ENCODE measurements at places on chromosomes 3 and 15. TPM values are rescaled to one million over a fixed set of nuclear protein-coding genes. Genes with fewer than 3 reads are reported as not detected.

DNA sequence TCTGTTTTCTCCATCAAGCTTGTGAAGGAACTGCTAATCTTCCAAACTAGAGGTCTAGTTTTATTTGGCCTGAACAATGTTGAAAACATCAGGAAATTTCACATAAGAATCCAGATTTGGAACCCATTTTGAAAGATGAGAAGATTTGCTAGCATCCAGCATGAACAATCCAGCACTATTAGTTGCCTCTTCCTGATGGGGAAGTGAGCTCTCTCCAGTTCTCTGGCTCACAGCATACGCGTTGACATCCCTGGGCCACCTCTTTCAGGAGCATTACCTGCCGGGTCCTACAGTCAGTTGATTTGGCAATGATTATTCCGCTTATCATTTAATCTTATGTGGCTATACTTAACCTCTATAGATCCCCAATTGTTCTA is 10.9 kb downstream of the GPR87 start:
- no peak for DNase-seq

IL5RA gene
- polyA plus RNA-seq: not detected

- DNase-seq: no peak
Measured at GRCh38 chr3:186845756-186846155, 3.2 kb downstream of the ADIPOQ start.

MAGI1 gene
- 22.2 TPM for polyA plus RNA-seq

CASR gene
- not detected for polyA plus RNA-seq

DNA sequence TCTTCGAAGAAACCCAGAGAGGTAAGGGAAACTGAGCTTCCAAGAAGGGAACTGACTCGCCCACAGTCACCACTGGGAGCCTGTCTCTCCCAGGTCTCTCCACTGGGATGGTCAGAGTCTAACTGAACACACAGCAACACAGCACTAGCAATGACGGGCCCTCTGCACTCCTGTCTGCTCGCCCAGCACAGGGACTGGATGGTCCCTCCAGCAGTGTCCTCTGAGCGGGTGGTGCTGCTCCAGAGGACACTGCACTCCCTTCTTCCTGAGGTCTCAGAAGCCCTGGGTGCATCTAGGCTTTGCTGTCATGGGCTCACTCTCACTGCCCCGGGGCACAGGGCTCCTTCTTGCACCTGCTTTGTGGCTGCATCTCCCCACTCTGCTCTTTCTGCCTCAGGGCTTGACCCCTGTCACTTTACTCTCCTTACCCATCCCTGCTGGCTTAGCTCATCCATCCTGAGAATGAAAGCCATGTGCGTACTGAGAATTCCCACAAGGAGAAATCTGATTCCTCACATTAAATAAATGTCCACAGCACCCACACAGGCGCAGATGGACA is 356.6 kb downstream of the GABRG3 start:
- DNase-seq: no peak

SLC6A20 gene
- not detected for polyA plus RNA-seq

SEMA3F gene
- 14.8 TPM for polyA plus RNA-seq

LYZL4 gene
- not detected for polyA plus RNA-seq

DNA sequence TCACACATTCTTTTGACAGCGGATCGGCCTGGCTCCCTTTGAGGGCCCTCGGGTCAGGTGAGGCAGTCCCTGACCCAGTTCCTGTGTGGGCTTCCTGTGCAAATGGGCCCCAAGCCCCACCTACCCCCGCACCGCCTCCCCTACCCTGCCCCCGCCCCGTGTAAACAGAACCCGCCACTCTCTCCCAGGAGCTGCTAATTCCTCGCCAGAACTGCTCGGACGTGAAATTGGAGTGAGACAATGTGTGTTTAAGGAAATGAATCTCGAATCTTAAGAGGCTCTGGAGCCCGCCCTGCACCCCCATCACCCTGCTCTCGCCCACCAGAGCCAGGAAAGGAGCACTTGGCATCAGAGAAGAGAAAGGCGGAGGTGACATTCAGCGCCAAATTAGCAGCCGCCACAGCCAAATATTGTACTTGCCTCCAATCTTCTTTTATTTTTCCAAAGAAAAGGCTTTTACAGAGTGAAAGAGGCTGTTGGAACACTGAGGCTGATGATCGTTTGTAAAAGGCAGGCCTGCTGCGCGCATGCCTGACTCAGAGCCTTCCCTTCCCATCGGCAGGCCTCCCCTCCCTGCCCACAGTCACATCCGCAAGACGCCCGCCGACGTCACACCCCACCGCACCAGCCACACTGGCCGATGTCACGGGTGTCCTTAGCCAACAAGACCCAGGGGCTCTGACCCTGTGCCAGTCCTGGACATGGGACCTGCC is 53.1 kb downstream of the CACNA2D2 start:
- DNase-seq: peak; percentile 12

DNA sequence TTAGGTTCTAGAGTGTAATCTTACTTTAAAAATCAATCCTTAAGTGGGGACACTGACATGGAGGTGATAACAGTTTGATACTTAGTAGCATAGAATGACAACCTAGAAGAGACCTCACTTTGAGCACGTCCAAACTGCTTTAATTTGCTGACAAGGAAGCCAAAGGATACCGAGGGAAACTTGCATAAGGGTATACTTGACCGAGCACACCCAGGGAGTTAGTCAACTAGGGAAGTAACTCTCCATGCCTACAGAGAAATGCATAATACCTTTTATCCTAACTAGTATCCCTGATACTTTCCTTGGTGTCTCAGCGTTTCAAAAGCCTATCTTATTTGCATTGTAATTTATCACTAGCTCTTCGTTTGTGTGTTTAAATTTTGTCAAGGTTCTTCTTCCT is 5.5 kb upstream of the TPRG1 start:
- no peak for DNase-seq

- no peak for DNase-seq
Measured at GRCh38 chr15:73378089-73378488, 9.3 kb upstream of the HCN4 start.

GRCh38 chr3:160804762-160805161 is 48.7 kb downstream of the PPM1L start:
- no peak for DNase-seq

PATL2 gene
- polyA plus RNA-seq: 0.53 TPM

EFCC1 gene
- polyA plus RNA-seq: 0.03 TPM

DNA sequence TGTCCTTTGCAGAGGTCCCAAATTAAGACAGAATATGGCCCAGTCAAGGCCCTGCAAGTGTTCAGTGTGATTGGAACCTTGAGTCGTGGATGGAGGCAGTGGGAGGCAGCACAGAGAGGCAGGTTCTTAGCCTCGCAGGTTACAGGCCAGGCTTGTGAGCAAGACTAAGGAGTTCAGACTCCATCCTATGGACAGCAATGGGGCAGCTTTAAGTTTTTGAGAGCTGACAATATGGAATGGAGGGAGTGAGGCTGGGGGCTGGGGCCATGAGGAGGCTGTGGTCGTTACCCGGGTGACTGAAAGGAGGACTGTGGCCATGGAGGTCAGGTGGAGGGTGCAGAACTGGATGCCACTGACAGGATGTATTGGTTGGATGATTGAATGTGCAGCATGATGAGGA is 74.1 kb upstream of the PRR23C start:
- DNase-seq: no peak

ZNF501 gene
- polyA plus RNA-seq: 1.4 TPM

DNA sequence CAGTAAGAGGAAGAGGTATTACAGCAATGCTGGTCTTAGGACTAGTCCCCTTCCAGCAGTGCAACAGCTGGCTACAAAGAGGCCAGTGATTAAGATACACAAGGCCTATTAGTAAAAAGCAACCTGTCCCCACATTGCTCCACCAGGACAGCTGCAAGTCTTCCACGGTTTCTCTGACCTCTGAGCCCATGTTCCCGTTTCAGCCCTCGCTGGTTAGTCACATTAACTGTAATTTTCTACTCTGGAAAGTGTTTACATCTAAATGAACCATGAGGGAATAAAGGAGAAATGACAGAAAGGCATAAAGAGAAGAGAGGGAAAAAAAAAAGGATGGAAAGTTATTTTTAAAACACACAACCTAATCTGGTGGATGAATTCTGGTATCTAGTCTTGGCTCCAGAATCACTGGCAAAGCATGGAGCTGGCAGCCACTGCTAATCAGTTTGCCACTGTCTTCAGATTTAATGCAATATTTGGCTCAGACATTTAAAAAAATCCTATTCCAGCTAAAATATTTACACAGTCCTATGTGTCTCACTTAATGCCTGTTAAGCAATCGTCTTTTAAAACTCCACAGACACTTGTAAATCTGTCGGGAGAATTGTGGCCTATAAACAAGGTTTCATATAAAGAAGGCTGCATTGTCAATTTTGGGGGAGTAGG is 154.9 kb downstream of the GREM1 start:
- no peak for DNase-seq

DNA sequence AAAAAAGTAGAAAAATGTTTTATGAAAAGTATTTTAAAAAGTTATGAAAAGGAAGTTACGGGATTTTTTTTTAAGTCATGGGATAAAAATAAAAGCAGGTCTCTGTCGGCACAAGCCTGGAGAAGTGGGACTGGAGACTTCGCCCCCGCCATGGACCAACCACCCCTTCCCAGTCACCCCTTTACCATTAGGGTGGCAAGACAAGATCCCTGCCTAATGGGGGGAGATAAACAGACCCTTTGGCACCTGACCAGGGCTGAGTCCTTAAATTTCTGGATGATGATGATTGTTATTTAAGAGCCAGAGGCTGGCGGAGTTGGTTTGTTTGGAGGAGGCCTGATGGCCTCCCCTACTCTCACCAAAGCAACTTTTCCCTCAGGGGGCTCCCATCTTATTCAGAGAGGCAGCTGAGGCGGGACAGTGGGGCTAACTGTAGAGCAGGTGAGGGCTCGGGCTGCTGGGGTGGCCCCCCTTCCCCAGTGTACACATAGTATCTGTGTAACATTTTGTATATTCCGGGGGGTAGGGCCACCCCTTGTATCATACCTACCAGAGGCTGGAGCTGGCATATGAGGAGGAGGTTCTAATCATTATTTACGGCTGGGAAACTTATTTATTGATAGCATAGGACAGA is 74.0 kb downstream of the ADAMTS7 start:
- DNase-seq: no peak

REC114 gene
- polyA plus RNA-seq: not detected

DNA sequence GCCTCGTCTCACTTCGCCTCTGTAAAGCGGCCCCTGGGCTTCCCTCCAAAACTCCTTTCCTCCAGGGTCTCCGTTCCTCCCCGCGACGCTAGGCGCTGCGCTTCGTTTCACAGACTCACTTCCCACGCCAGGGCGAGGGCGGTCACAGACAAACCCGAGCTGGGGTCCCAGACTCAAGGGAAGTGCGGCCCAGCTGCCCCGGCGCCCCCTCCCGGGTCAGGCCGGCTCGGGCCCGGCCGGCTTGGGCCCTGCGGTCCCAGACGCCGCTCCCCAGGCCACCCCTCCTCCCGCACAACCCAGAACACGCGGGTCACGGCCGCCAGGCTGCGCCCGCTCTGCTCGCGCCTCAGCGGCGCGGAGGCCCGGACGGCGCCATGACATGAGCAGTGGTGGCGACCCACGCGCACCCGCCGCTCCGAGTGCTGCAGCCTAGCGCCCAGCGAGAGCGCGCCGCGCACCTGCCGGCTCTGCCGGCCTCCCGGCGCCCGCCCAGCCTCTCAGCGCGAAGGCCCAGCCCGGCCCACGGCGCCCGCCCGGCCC is 547 bp downstream of the NUP210 start:
- no peak for DNase-seq

TPRG1 gene
- polyA plus RNA-seq: 0.09 TPM

GRCh38 chr3:132368962-132369361 is 48.3 kb upstream of the DNAJC13 start:
- no peak for DNase-seq

- no peak for DNase-seq
Measured at GRCh38 chr3:185789134-185789533, 35.7 kb downstream of the IGF2BP2 start.

PROS1 gene
- polyA plus RNA-seq: 63.8 TPM

KCNMB3 gene
- 8.7 TPM for polyA plus RNA-seq

DNA sequence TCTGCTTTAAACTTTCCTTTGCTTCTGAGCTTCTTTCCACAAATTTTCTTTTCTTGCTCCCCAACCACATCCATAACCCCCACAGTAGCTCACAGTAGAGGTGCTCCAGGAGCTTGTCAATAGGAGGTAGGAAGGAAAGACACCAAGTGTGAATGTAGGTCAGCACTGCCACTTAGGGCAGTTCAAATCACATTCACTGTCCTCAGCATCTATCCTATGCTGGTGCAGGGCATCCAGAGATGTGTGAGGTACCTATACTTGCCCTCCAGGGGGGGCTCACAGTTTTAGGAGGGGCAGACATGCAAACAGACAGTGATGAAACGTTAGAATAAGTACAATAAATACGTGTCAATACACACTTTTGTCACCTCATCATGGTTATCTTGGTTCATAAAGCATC is 1.5 kb upstream of the SPSB4 start:
- DNase-seq: no peak

DNA sequence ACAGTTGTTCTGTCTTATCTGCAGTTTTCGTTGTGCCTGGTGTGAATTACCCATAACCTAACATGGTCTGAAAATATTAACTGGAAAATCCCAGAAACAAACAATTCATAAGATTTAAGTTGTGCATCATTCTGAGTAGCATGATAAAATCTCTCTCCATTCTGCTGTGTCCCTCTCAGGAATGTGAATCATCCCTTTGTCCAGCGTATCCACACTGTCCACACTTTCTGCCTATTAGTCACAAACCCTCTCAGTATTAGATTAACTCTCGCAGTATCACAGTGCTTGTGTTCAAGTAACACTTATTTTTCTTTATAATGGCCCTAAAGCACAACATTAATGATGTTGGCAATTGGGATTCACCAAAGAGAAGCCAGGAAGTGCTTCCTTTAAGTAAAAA is 203.2 kb downstream of the CGGBP1 start:
- no peak for DNase-seq

DNA sequence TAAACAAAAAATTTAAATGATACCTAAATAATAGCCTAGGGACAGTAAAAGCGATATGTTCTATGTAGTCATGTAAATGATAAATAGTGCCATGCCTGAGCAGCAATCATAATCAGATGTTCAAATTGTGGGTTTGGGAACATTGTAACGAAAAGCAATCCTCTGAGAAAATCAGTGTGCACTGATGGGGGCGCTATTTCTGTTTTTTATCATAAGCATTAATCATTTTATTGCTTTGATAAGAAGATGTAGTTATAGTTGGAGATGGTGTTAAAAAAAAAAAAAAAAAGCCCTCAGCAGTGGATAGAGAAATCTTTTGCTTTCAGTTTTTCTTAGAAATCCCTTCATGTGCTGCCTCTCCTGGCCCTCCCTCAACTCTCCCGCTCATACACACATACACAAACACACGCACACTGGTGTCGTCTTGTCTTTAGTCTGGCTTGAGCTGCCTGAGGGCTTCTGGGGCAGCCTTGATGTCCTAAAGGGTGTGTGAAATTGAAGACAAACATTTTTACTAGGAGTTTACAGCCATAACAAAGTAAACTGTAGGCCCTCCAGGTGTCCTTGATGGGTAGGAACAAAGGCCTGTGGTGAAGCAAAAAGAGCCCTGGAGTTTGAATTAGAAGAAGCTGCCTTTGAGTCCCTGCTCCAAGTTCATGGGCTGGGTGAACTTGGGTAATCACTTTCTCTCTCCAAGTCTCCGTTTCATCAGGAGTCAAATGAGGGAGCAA is 428.1 kb downstream of the SOX2 start:
- no peak for DNase-seq

- no peak for DNase-seq
Measured at GRCh38 chr3:183768114-183768513, 57.3 kb downstream of the MAP6D1 start.
